ENCODE measurements at places on chromosomes 6 and 20.

DNA sequence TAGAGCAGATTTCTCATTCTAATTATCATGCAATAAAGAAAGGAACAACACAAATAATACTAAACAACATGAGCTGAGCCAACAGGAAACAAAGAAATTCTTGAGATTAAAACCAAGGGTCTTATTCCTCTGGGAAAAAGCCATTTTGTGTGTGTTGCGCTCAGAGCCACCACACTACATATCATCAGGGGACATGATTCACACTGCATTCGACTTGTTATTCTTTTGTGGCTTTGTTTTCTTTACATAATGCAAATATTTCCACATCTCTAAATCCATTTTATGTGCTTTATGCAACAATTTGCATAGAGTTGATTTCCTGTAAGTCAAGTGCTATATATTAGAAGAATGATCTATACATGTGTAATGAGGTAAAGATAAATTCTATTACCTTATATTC is 719.6 kb downstream of the TBC1D32 start:
- no peak for DNase-seq

- no peak for DNase-seq
Observed at GRCh38 chr6:37162740-37163139, 7.2 kb upstream of the PIM1 start.

GRCh38 chr6:147103694-147104093 is 100.5 kb upstream of the STXBP5 start:
- DNase-seq: no peak

GRCh38 chr6:5116243-5116991 is 31.3 kb downstream of the PPP1R3G start:
- no peak for DNase-seq

GRCh38 chr6:3389390-3390167 is 67.3 kb downstream of the SLC22A23 start:
- no peak for DNase-seq

DNA sequence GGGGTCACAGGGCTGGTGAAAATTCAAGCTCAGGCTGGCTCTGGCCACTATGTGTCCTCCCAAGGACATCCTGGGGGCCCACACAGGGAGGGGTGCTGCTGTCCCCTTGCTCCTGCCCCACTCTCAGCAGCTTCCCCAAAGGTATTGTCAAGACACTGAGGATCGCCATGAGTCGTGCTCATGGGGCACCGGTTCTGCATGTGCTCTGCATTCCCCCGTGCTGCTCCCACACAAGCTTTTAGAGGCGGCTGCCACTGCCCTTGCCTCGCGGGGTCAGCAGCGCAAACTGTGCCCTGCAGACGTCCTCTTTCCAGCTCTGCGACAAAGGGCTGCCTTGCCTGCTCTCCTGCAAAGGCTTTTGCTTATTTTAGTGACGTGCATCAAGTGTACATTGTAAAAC is 179.8 kb downstream of the ERMARD start:
- no peak for DNase-seq

GRCh38 chr6:128836761-128837160 is 46.2 kb upstream of the LAMA2 start:
- DNase-seq: no peak

Measured in NCI-H1930 (cell line).